Left renal cortex interstitium (tissue), 4 donors: ENCODE measurements at places on chromosomes 13 and 19. TPM values are rescaled to one million over a fixed set of nuclear protein-coding genes. Genes with fewer than 3 reads are reported as not detected.

ZNF729 gene
- polyA plus RNA-seq, result 0.81 TPM

GRCh38 chr19:45421947-45422498 is 1.7 kb downstream of the ERCC1 start:
- no peak for DNase-seq

- DNase-seq, result no peak
Observed at GRCh38 chr19:54560881-54561385, 12.7 kb upstream of the LILRA2 start.

CYP4F11 gene
- polyA plus RNA-seq, result 0.64 TPM

GRCh38 chr13:102399791-102400674 is 1.8 kb downstream of the FGF14 start:
- no peak for DNase-seq

- DNase-seq, result no peak
Observed at GRCh38 chr19:15337202-15337601, 4.9 kb upstream of the BRD4 start.

GRCh38 chr19:33235996-33236350 is 10.3 kb upstream of the SLC7A10 start:
- no peak for DNase-seq
